ENCODE measurements at places on chromosomes 6 and 20.

GRCh38 chr20:22333885-22334545 lies 250.4 kb downstream of the FOXA2 start:
- DNase-seq: peak; percentile 72

DNA sequence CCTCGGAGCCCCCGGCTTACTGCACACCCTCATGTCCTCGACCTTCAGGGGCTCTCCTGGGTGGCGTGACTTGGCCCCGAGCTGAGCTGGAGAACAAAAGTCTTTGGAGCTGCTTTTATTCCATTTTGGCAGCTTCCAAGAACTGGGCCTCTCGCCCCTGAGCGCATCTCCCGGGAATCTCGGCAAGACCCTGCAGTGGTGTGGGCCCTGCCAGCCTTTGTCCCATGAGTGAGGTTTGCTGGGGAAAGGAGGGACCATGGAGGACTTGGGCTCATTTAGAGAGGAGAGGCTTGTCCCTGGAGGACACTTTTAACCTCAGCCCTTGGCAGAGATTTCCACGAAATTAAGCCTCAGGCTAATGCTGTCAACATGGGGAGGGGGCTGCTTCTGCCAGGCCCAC lies 62.3 kb upstream of the SLCO4A1 start:
- DNase-seq: no peak

DNA sequence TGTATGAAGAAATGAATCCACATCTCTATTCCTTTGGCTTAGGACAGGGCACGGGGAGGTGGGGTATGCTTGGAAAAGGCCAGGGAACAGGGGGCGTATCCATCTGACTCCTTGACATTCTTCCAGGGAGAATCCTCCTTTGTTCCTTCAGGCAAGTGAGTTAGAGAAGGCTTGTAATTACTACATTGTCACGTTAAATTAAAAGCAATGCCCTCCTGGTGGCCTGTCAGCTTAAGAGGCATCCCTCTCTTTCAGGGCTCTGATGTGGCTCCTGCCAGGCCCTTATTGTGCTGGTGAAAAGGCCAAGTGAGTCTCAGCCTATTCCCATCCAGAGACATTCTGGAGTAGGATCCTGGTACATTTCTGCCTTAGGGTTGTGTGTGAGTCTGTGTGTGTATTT lies 128.3 kb downstream of the FOXA2 start:
- DNase-seq: no peak

GRCh38 chr6:153958860-153959259 lies 80.2 kb upstream of the OPRM1 start:
- DNase-seq: no peak

GRCh38 chr6:135224037-135224647 lies 43.0 kb downstream of the MYB start:
- DNase-seq: no peak

GRCh38 chr6:111566873-111567517 lies 38.7 kb downstream of the TRAF3IP2 start:
- DNase-seq: no peak

- DNase-seq: no peak
Measured at GRCh38 chr6:17233531-17233930, 47.6 kb upstream of the RBM24 start.

Data from NAMALWA (cell line).